ENCODE measurements at places on chromosomes 5 and 9. TPM values are rescaled to one million over a fixed set of nuclear protein-coding genes. Genes with fewer than 3 reads are reported as not detected.

DNA sequence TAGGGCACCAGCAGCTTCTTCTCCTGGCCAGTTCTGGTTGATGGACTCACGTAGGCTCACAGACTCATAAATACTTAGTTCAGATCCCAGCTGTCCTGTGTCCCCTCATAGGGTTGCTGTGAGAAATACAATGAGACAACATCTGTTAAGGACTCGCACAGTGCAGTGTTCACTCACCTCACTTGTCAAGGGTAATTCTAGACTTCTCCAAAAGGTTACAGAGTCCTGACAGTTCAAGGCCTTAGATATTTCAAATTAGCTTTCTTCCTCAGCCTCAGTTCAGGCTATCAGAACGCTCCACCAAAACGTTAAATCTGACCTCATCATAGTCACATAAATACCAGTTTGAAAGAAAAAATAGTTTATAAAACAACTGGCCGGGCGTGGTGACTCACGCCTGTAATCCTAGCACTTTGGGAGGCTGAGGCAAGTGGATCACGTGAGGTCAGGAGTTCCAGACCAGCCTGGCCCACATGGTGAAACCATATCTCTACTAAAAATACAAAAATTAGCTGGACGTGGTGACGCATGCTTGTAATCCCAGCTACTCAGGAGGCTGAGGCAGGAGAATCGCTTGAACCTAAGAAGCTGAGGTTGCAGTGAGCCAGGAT, 106.3 kb downstream of the UGCG start:
- DNase-seq: no peak

DNA sequence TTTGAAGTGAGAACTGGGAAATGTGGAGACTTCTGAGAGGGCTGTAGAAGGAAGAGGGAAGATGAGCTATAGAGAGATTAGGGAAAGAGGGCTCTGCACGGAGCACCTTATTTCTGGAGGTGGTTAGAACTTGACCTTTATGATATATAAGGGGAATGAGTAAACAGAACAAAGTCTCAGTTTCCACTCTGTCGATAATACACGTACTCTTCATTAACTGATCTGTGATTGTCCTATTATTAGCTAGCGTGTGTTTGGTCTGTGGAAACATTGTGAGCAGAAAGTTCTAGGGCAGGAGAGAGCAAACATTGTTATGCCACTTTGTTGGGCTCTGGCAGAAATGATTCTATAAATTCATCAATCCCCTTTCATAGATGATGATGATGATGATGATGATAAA, 118.5 kb downstream of the UGCG start:
- DNase-seq: no peak

DNA sequence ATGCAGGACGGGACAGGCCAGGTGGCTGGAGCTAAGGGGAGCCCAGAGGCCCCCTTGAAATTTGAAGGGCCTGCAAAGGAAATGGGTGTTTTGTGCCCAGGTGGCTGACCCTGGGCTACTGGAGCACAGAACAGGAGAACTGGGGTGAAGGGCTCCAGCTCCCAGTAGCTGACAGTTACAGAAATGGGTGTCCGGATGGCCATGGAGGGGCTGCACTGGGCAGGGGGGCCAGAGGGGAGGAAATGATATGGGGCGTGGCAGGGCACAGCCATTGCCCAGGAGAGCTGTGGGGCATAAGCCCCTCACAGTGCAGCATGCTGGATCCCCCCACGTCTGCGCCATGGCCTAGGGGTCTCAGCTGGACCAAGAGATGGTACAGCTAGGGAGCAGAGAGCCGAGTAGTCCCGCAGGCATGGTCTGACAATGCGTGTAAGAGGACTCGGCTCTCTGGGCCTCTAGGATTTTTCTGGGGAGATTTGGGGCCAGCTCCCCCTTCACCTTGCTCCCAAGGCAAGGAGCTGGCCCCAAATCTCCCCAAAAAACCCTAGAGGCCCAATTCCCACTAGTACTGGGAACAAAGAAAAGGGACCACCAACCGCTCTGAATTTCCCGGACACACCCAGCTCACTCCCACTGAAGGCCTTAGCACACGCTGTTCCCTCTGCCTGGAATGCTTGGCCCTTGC, 7.9 kb upstream of the CARD19 start:
- DNase-seq: peak; percentile 61

- DNase-seq: no peak
These were observed 769.3 kb downstream of the TLR4 start for GRCh38 chr9:118473521-118473920.

- DNase-seq: no peak
These were observed 31.3 kb upstream of the SMU1 start for GRCh38 chr9:33107762-33108161.

GRCh38 chr5:89313044-89313443, 430.1 kb upstream of the MEF2C start:
- DNase-seq: no peak

GRCh38 chr5:18778225-18778624, 1144.0 kb downstream of the TAF11L14 start:
- no peak for DNase-seq

DNA sequence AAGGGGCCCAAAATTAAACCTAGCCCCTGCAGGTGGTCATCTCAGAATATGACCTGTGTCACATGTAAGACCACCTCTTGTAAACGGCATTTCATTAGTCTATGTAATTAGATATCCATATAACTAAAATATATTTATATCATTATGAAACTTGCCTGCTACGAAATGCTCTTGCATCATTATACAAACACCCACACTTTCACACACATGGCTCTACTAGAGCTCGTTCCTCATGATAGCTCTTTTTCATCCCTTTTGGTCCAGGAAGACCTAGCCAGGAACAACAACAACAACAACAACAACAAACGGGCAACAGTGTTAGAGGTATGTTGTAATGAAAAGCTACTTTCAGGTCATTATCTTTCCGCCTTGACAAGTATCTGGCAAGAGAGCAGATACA, 58.6 kb downstream of the LHFPL2 start:
- no peak for DNase-seq

GRCh38 chr5:132383261-132383660, 13.8 kb downstream of the SLC22A5 start:
- no peak for DNase-seq

GRCh38 chr5:142079306-142079721, 29.3 kb upstream of the NDFIP1 start:
- DNase-seq: no peak

DNA sequence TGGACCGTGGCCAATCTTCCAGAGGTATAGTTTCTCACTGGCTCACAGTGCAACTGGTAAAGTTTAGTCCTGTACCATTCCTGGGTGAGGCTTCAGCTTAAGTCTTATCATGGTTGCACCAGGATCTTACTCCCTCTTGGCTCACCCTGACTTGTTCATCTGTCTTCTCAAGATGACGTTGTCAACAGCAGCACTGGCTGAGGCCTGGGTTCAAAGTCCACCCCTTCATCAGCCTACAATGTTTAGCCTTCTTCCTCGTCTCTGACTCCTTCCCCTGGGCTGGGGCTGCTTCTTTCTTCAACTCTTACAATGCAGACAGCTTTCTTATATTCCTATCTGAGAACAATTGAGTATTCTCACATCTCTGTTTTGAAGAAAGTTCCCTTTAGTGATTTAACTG, 311.1 kb upstream of the CLINT1 start:
- no peak for DNase-seq

GRCh38 chr5:122471752-122472061, 159.7 kb downstream of the SNCAIP start:
- DNase-seq: no peak

DNA sequence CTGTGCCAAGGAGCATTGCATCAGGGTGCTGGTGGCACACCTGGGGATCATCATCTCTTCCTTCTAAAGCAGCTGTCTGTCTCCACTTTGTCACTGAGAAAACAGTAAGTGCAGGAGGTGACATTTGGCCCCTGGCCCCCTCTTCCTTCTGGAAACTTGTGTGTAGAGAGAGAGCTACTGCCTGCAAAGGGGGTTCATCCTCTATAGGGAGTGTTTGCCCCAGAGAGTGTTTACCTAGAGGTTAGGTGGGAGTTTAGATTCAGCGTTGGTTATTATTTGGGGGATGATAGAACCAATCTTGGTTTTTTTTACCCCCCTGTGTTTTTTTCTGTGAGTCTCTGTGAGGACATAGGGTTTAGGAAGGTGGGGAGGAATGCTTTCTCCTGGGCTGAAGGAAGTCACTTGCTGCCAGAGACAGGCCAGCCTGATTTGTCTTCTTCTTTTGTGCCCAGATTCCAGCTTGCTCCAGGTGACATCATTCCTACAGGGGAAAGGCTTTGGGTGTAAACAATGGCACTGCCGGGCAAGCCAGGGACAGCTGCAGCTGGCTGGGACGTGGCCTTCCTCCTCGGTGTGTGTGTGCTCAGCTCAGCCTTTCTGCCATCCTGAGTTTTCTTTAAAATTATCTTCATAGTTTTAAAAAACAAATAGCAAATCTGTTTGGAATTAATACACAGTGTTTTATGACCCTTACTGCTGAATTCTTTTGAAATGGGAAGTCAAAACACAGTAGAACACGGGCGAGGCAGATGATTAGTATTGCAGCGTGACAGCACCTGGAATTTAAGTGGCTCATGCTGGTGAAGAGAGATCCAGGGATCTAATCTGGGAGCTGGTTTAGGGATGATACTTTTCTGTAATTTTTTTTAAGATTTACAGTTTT, 24.5 kb downstream of the PRRC2B start:
- DNase-seq: peak; percentile 60

DNA sequence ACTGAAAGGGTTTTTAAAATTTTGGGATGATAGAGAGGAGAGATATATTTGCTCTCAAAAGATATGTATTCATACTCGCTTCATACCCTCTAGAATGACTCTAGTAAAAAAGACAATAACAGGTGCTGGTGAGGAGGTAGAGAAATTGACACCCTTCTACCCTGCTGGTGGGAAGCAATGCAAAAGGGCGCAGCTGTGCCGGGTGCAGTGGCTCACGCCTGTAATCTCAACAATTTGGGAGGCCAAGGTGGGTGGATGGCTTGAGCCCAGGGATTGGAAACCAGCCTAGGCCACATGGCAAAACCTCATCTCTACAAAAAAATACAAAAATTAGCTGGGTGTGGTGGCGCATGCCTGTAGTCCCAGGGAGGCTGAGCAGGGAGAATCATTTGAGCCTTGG, 33.9 kb upstream of the NXNL2 start:
- peak; percentile 9 for DNase-seq

GRCh38 chr5:39262981-39263380, 43.6 kb upstream of the FYB1 start:
- no peak for DNase-seq

DNA sequence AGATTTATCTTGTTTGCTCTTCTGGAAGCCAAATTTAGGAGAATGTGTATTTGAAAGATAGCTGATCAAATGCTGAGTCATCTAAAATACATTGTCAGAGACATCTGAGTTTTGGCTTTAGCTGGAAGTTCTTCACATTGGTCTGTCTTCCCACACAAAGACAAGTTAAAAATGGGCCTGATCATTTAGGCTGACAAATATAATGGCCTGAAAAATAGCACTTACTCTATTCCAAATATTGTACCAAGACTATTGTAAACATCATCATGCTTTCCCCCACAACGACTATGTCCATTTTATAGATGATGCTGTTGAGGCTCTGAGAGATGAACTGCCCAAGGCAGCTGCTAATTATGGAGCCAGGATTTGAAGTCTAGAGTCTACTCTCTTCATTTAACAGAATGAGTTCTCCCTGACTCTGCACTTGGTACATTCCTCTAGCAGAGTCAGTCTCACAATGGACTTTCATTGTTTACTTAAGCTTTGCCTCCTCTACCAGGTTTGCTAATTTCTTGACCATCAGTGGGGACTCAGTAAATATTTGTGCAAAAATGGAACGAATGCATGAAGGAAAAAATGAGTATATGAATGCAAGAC, 619.4 kb upstream of the KLF4 start:
- no peak for DNase-seq

GRCh38 chr5:108420158-108420557, 38.3 kb upstream of the FBXL17 start:
- DNase-seq: no peak

Gene TAF11L5
- not detected for total RNA-seq

Gene C9orf50
- total RNA-seq: 0.39 TPM

Gene SLC45A2
- total RNA-seq: not detected

Gene HSPB3
- total RNA-seq: 0.37 TPM

Gene HRCT1
- 7.8 TPM for total RNA-seq

Gene IL5
- total RNA-seq: not detected

Gene SLC36A2
- total RNA-seq: not detected

Gene PPP6C
- total RNA-seq: 39.8 TPM

Gene ADRA1B
- total RNA-seq: 1.1 TPM

Gene ZNF300
- 4.0 TPM for total RNA-seq
